Tongue (tissue), 3 donors: ENCODE measurements at places on chromosomes 1 and 21. TPM values are rescaled to one million over a fixed set of nuclear protein-coding genes. Genes with fewer than 3 reads are reported as not detected.

C21orf58 gene
- total RNA-seq = 5.4 TPM

E2F2 gene
- 6.2 TPM for total RNA-seq

GRCh38 chr1:178341261-178341956 lies 155.4 kb downstream of the CLEC20A start:
- DNase-seq = peak; percentile 76

SPRR5 gene
- not detected for total RNA-seq

GRCh38 chr1:97603776-97604175 lies 317.1 kb downstream of the DPYD start:
- DNase-seq = peak; percentile 9

DNA sequence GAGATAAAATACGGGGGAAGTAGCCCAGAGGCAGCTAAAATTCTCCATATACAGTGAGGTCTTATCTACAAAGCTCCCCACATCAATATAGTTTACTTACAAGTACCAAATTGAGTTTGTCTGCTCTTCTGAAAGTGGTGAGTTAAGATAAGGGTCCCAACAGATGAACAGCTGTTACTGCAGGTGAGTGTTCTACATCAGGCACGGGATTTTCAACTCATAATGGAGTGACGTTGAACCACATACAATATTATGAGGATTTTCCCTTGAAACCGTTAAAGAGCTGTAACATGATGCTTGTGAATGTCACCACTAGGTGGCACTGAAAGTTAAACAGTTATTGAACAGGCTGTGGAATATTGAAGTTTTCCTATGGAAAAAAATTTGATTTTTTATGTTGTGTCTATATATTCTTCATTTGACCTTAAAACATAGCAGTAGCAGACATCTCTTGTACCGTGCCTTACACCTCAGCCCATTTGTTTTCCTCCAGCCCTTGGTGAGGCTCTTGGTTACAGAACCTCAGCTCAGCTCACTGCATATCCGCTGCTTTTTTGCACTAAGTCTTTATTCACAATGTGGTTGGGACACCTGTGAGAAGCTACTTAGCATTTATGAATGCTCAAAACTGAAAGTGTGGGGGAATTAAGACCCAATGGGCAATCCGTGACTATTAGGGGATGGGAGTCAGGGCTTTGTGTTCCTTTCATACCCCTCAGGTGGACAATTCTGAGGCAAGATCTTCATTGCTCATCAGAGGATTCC lies 23.2 kb downstream of the CD1D start:
- peak; percentile 79 for DNase-seq

DNA sequence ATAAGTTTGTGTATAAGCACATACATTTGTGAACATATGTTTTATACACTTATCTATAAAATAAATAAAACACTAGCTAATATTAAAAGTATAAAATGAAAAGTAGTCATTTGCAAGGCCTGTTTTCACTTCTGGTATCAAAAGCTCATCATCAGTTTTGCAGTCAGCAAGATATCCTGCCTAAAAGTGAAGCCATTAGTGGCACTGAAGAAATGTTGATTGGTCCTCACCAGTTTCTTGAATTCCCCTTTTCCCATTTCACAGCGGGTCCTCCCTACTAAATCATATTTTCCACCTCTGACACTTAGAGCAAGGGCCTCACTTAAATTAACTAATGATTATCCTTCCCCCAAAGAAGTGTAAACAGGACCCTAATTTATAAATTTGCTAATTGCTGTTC lies 6.7 kb downstream of the TBX15 start:
- DNase-seq = no peak
